Stimulated activated CD8-positive, alpha-beta memory T cell treated with anti-CD3 and anti-CD28 coated beads, Interleukin-4, amount 100 ng/mL, for 4 hours (primary cell): ENCODE measurements at places on chromosomes 5 and 9.

DNA sequence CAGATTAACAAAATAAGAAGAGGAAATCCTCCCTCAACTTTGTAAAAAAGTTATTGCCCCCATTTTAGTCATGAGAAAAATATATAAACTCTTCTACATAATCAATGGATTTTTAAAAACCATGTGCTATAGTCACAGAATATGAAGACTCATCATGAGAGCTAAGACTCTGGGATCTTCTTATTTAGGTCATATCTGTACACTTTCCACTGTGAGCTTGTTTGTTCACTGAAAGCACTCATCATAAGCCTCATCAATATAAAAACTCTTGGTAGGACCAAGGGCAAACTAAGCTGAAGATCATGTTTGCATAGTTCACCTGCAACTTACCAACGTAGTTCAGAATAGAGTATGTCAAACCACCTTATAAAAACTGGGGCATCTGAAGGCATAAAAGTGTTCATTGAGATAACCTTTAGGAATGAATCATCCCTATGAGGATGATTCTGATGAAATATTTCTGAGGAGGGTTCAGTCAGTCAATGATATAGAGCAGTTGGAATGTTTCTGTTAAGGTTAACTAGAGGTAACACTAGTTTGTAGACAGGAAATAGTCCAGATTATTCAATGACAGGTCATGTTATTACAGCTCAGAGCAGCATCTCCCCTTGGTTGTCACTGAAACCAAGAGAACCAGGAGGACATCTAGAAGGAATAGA is 289.9 kb upstream of the SMC2 start:
- DNase-seq = no peak

GRCh38 chr5:2721385-2722138 is 29.9 kb downstream of the IRX2 start:
- no peak for DNase-seq

- DNase-seq = no peak
These were observed 213.0 kb downstream of the TAF11L14 start for GRCh38 chr5:17847286-17847685.

DNA sequence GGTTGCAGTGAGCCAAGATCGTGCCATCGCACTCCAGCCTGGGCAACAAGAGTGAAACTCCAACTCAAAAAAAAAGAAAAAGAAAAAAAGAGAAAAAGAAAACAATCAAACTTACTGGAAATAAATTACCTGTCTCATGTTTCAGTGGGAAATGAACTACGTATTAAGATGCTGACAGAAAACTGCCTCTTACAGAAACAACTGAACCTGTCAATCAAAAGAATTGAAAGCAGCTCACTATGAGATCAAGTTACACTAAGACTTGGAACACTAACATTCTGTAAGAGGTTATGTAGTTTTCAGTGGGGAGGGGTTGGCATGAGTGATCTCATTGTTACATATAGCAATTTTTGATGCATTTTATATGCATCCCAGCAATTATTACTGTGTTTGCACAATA is 64.4 kb upstream of the SPATA31E1 start:
- no peak for DNase-seq

DNA sequence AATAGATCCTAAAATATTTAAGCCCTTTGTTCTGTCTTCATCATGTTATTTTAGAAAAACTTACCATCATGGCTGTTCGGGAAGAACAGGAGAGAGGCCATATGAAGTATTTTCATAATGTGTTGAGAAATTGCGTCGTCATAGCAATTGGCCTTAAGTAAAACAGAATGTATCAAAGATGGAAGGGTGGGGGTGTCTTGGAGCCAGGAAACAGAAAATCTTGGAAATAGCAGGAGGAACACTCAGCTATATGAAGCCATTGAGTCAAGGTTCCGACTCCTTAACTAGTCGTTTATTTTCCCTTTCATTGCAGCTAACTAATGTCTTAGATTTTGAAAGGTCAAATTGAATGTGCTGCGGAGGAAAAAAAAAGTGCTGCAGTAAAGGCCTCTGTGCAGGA is 1.3 kb downstream of the SPTAN1 start:
- no peak for DNase-seq

DNA sequence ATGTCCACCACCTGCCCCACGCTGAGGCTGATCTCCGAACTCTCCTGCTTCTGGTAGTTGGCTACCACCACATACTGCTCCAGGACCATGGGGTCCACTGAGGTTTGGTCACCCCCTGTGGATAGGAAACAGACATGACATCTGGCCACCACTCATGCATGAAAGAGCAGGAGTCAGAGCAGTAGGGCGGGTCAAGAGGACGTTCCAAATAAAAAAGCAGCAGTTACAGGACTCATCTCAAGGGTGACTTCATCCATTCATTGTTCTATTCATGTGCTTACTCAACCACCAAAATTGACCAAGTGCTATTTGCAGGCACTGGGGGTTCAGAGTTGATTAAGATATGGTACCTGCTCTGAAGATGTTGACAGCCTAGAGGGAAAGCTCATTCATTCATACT is 79.2 kb upstream of the UBTD2 start:
- no peak for DNase-seq

DNA sequence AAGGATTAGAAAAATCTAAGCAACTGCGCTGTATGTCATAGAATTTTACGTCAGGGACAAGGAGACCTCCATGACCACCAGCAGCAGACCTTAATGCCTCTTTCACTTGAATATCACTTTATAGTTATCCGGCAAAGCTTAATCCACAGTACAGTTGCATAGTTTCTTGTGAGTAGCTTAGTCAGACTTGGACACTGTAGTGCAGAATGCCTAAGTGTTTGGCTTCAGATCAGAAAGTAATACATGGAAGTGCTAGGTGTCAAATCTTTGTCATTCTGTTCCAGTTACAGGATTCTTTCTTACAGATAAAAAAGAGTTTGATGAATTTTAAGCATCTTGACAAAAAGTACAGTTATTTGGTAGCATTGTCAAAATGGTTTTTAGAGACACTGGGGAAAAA is 239.9 kb upstream of the PAPPA start:
- no peak for DNase-seq

- no peak for DNase-seq
These were observed 18.4 kb upstream of the SPINK4 start for GRCh38 chr9:33221568-33221884.

DNA sequence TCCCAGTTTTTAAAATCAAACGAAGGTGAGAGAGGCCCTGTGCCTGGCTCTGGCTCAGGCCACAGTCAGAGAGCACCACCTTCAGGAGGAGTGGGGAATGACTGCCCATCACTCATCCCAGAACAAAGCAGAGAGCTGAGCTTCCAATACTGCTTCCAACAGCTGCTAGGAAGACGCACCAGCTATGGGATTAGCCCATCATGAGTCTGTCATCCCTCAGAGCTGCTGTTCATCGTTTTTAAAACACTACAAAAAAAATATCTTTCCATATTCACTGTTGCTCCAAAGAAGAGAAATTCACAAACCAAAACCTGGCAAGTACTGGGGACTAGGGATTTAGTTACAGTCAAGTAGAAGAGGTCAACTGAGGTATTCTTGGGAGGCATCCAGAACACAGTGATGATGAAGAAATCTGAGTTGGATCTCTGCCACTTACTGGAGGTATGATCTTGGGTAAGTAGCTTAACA is 102.4 kb downstream of the CDK5RAP2 start:
- no peak for DNase-seq

- no peak for DNase-seq
These were observed 35.6 kb upstream of the ATP6V1G1 start for GRCh38 chr9:114551750-114552685.

GRCh38 chr5:124001036-124001615 is 489.1 kb downstream of the CSNK1G3 start:
- DNase-seq = no peak

DNA sequence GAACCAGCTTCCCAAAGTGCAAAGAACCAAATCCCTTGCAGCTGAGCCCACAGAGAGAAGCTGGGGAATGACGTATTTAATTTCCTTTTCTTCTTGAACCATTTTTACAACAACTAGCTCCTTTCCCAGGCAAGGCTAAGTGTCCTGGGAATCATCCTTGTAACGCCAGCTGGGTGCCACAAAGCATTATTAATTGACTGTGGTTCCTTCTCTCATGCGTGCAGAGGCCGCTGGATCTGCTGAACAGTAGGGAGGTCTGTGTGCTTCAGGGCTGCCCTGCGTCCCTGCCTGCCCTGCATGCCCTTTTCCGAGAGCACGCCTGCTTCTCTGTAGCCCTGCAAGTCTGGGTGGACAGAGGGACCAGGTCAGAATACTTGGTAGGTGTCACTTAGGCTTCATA is 124.1 kb upstream of the OTULINL start:
- DNase-seq = no peak

GRCh38 chr5:157164521-157164920 is 1.5 kb downstream of the GARIN3 start:
- DNase-seq = no peak

DNA sequence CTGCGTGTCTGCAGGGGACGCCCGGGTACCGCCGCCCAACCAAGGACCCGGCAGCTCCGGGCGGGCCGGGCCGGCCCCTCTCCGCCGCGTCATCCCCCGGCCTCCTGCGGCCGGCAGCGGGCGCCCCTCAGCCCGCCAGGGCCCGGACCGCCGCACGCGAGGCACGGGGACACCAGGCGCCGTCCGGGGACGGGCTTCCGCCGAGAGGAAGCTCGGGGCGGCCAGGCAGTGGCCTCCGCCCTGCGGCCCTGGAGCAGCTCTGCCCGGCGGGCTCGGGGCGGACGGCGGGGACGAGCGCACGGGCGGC is 373 bp downstream of the FBXW5 start:
- no peak for DNase-seq

DNA sequence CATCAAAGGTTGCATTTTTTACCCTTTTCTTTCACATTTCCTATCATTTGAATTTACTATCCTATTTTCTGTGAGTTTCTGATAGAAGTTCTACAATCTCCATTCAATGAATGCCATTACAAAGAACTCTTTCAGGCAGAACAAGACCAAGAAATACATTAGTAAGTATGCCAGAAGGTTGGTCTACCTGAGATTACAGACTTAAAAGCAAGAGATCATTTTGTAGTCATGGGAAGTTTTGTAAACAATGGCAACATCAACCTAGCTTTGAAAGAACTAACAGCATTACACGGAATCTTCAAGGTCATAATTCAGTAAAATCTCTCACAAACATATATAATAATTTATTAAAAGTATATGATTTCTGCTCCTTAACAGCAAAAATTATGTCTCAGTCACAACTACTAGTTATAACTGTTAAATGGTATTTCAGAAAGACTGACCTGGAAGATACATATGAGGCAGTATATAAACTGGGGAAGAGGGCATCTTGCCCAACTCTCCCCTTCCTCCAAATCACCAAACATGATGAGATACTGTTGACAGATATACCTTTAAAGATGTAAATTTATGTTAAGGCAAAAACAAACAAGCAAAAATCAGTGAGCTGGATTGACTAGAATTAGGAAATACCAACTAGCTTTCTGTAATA is 23.3 kb downstream of the TMEM161B start:
- no peak for DNase-seq

GRCh38 chr5:39342460-39342859 is 21.8 kb downstream of the C9 start:
- no peak for DNase-seq
